Naive thymus-derived CD4-positive, alpha-beta T cell (primary cell): ENCODE measurements at places on chromosomes 7 and 10. TPM values are rescaled to one million over a fixed set of nuclear protein-coding genes. Genes with fewer than 3 reads are reported as not detected.

GRCh38 chr10:2425320-2425719 is 642.0 kb upstream of the PFKP start:
- H3K36me3 ChIP-seq, result no peaks in the 10 kb centered on the region
- no peak overlapping the region for H3K4me3 ChIP-seq
- DNase-seq, result no peak
- H3K27me3 ChIP-seq, result no peaks in the 10 kb centered on the region
- no peak overlapping the region for H3K27ac ChIP-seq

GRCh38 chr7:157013602-157014549 is 3.4 kb upstream of the MNX1 start:
- no peak overlapping the region for H3K27ac ChIP-seq
- no peak for DNase-seq
- H3K36me3 ChIP-seq, result no peaks in the 10 kb centered on the region
- peaks cover 12% of the 10 kb centered on the region for H3K27me3 ChIP-seq
- H3K4me1 ChIP-seq, result no peaks in the 10 kb centered on the region

- no peak overlapping the region for H3K4me3 ChIP-seq
- H3K4me1 ChIP-seq, result no peaks in the 10 kb centered on the region
- H3K27ac ChIP-seq, result no peak overlapping the region
- no peaks in the 10 kb centered on the region for H3K36me3 ChIP-seq
- DNase-seq, result no peak
- no peaks in the 10 kb centered on the region for H3K27me3 ChIP-seq
Observed at GRCh38 chr10:119393845-119394244, 148.7 kb downstream of the RGS10 start.

DNA sequence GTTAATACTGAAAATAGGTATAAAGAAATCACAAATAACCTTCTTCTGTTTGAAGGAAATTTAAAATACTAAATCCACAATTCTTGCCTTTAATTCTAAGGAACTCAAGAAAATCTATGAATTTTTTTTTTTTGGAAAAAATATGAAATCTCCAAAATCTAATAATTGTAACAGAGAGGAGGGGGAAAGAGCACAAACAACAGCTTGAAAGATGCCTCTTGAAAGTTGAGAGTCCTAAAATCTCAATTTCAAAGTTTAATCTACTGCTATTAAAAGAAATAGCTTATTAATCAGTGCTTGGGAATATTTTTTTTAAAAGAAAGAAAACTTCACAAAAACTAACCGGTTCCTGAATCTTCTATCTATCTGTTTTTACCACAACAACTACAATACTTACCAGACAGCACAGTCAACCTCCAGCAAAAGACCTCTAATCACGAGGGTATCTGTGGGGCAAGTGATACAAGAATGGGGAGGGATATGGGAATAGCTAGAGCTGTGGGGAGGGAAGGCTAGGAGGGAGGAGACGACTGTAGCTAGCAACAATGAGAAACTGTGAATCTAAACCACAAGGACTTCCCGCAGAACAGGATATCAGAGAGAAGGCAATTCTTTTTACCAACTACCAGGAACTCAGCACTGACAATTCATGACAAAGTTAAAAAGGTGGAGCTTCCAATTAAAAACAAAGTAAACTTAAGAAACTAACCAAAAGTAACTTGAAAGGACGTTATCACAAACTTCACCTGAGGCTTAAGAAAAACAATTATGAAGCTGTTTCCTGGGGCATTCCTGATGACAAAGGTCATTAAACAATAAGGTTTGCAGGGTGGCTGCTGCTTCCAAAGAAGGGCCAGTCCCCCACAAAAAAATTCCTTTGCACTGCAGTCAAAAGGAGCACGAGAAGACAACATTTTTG is at the start of gene USP54:
Gene USP54 (minus strand): TSS at position 462 of the 919 bp plus-strand sequence. CDS start 15,684 bp downstream, outside the sequence.
- peak; percentile 56 for DNase-seq
- no peaks in the 10 kb centered on the region for H3K27me3 ChIP-seq
- H3K4me3 ChIP-seq, result peak within 1 kb of the TSS; percentile 12
- peaks cover 17% of the 10 kb centered on the region for H3K4me1 ChIP-seq

Gene OR2A42
- not detected for total RNA-seq

Gene VENTX
- not detected for total RNA-seq

Gene OR2A25
- not detected in 2 replicates for total RNA-seq

Gene SYT15
- total RNA-seq, result 1.2 TPM

Gene CCDC3
- not detected for total RNA-seq

Gene GDF2
- total RNA-seq, result not detected
